Activated T-cell treated with anti-CD3 and anti-CD28 coated beads, Interleukin-2, amount 50 U/mL, for 72 hours (primary cell): ENCODE measurements at places on chromosomes 1 and 21. TPM values are rescaled to one million over a fixed set of nuclear protein-coding genes. Genes with fewer than 3 reads are reported as not detected.

Gene RGS8
- 0.05 TPM for total RNA-seq

Gene MRTO4
- total RNA-seq = 52.7 TPM

Gene PTPN22
- 59.8 TPM for total RNA-seq

DNA sequence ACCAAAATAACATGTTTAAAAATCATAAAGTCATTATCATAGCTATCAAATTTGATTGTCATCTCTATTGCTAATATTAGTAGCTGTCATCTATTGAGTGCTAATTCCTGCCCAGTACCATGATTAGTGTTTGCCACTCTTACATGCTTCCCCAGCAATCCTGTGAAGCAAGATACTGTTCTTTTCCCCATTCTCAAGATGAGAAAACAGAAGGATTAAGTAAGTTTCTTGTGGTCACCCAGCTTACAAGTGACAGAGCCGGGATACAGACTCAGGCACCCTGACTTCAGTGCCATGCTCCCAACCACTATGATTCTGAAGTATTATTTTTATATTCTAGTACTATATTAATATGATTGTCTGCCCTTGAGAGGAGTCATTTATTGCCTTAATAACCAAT is 36.5 kb downstream of the LRRC8C start:
- no peak for DNase-seq

- DNase-seq = no peak
Measured at GRCh38 chr1:6473974-6474814, 8.2 kb upstream of the TNFRSF25 start.

GRCh38 chr1:218495931-218496330 is 150.8 kb downstream of the TGFB2 start:
- no peak for DNase-seq

- DNase-seq = no peak
Measured at GRCh38 chr1:36836196-36836883, 198.0 kb downstream of the GRIK3 start.

DNA sequence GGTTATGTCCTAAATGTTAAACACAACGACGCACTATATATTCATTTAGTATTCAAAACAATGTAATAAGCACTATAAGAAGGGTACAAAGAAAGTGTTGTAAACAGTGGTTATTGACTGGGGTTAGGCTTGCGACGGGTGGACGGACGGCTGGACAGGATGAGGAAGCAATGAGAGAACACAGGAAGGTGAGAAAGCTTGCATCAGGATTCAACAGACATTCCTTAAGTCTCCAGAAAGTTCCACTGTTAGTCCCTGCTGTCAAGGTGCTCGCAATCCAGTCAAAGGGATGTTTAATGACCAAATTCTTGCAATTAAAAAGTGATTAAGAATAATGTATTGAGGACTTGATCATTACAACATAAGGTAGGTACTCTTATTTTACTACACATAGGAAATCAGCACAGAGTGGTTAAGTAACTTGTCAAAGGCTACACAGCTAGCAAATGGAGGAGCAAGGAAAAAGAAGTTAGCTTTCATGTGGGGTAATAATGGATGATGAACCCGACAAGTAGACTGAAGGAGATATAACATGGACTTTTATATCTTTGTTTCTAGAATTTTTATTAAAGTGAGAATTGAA is 994 bp upstream of the ACBD6 start:
- no peak for DNase-seq

DNA sequence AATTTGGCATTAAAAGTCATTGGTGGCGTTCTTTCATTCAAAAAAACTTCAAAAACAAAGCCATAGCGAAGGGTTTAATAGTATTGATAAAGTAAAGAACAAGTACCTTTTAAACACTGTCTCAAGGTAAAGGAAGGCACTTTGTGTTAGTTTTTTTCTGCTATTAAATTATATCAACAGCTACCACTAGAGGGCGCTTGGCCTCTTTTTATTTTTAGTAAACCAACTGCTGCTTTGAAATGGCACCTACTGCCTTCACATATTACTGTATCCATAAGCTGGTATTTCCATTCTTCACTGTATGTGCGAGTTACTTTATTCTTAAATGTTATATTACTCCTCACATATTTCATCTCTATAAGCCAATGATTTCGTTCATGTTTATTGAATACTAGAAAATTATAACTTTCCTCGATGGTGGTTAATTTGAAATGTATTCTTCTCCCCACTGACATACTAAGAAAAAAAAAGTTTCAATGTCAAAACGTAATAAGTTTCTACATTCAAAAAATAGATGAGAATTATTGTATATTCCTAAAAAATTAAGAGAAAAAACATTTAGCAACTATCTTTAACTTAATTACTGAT is 125.7 kb upstream of the CXADR start:
- peak; percentile 53 for DNase-seq

DNA sequence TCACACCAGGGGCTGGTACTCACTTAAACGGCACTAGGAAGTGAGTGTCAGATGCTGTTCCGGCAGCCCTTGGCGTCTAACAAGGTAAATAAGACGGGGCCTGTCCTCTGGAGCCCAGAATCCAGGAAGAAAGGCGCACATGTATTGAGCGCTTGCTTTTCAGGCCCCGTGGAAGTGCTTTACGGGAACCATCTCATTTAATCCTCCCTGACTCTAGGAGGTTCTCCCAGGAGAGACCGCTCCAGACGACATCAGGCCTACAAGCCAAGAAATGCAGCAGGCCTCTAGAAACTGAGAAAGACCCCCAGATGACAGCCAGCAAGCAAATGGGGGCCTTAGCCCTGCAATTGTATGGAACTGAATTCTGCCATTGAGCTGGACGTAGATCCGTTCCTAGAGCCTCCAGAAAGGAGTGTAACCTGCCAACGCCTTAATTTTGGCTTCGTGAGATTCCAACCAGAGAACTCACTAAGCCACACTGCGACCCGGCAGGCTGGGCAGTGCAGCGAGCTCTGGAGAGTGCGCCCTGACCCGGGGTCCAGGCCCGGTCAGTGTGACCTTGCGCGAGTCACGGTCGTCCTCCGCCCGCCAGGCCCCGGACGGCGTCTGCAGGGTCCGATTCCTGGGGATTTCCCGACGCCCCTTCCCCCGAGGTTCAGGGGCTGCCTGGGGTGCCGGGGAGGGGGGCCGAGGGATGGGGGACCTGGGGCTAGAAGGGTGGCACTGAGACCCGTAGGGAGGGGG is 532 bp upstream of the MANEAL start:
- no peak for DNase-seq

DNA sequence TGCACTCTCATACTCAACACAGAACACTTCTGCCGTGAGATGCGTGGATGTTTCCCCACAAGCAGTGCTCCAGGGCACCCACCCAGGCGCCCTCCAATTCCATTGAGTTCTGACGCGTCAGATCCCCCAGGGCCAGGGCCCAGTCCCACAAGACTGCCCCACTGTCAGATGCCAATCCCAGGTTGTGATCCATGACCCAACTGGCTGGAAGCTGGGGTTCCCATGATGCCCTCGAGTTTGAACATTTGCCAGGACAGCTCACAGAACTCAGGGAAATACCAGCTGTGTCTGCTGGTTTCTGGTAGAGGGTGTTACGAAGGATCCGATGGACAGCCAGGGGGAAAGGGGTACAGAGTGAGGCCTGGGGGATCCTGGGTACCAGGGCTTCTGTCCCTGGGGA is 58.4 kb downstream of the AGPAT3 start:
- DNase-seq = no peak
